ENCODE measurements at places on chromosomes 16 and 17.

- peak; percentile 47 for DNase-seq
These were observed 14.9 kb upstream of the CBFB start for GRCh38 chr16:67013823-67014633.

- peak; percentile 48 for DNase-seq
These were observed 723 bp downstream of the TRIM37 start for GRCh38 chr17:59105852-59106462.

DNA sequence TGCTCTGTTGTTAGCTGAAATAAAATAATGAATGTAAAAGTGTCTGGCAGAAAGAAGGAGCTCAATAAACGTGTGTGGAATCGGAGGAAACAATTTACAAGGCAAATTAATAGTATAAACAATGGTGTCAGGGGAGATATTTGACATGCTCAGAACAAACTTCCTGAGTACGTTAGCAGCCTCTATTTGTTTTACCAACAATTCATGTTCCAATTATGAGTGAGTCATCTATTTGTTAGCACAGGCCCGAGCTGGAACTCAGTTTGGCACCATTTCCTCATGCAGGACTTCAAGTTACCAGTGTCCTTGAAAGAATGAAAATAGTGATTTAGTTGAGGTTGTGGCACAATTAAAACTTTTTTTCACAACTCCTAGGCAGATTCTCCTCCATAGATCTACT is 9.1 kb downstream of the ASIC2 start:
- DNase-seq, result peak; percentile 45

- DNase-seq, result no peak
These were observed 456 bp downstream of the SMURF2 start for GRCh38 chr17:64661726-64661975.

DNA sequence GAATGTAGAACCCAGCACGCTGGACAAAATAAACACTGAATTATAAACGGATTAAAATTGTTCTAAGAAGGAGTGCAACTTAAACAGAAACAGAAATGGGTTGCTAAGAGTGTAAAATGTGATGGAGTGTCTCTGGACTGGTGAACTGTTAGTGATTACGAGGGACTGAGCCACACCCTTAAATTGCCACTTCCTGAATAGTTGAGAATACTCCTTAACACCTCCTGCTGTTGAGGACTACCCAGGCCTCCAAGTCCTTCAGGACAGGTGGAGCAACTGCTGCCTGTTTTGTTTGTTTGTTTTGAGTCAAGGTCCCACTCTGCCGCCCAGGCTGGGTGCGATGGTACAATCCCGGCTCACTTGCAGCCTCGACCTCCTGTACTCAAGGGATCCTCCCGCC is 25.8 kb upstream of the IRF8 start:
- DNase-seq, result no peak

DNA sequence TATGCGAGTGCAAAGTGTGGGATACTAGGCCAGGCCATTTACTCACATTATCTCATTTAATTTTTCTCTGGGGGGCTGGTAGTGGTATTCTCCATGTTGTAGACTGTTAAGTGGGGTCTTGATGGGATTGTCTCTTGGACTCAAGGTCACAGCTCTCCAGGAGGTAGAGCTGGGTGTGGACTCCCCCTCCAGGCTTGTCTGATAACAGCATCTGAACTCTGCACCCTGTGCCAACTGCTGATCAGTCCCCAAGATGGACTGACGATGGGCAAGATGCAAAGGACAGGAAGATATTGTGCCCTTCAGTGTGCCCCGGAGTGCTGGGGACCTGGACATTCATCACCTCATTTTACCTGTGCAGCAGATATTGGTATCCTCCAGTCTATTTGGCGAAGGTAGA is 147.8 kb downstream of the MSI2 start:
- no peak for DNase-seq

- DNase-seq, result no peak
These were observed 40.5 kb downstream of the FTO start for GRCh38 chr16:53744449-53744848.

DNA sequence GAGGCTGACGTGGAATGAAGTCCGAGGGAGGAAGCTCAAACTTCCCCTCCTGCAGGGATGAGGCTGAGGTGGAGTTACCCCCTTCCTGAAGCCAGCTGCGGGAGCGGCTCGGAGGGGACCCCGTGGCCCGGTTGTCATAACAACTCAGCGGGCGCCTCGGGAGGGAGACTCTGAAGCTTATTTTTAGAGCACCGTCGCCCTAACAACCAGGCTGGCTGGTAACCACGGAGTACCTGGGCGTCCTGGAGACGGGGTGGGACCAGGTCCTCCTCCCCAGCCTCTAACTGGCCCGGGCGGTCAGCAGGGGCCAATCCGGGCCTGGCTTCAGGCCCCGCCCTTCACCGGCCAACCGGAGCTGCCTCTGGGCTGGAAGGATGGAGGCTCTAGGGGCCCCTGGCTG is 27.7 kb downstream of the NECAB2 start:
- no peak for DNase-seq

DNA sequence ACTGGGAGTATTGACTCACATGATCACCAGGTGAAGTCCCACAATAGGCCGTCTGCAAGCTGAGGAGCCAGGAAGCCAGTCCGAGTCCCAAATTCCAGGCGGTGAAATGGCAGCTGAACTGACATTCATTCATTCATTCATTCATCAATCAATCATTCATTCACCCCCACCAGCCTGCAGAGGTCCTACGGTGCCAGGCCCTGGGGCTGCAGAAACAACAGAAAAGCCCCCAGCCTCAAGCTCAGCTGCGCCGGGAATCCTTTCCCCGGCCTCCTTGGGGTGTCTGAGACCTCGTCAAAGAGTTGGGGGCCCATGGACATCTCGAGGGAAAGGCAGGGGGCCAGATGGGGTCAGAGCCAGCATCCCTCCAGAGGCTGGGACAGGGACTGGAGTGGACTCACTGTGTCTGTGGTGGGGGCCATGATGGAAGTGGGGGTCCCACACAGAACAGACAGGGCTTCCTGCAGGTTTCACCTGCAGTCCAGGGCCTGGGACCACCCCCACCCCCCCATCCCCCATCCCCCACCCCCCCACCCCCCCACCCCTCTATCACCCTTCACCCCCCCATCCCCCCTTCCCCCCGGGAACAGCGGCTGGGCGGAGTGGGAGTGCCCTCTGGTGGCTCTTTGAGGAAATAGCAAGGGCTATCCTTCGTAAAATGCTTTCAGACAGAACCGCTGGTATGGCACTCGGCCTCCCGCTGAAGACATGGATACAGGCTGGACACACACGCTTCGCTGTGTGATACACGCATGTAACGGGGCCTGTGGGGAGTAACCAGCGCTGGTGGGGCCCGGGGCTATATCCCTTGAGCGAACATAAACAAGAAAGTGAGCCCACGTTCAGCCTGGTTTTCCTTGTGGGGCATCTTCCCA is 8.5 kb upstream of the ZC3H18 start:
- DNase-seq, result no peak

- no peak for DNase-seq
These were observed 12.1 kb downstream of the ZFP1 start for GRCh38 chr16:75160386-75160785.

- DNase-seq, result no peak
These were observed 19.2 kb downstream of the RAI1 start for GRCh38 chr17:17700251-17700969.

GRCh38 chr16:71537643-71538042 is 11.4 kb downstream of the CHST4 start:
- peak; percentile 41 for DNase-seq

GRCh38 chr16:81094771-81095251 is 1.4 kb downstream of the GCSH start:
- DNase-seq, result no peak

GRCh38 chr16:10554569-10554968 is 25.8 kb downstream of the EMP2 start:
- DNase-seq, result no peak

GRCh38 chr16:78551487-78552085 is 452.1 kb downstream of the WWOX start:
- no peak for DNase-seq

DNA sequence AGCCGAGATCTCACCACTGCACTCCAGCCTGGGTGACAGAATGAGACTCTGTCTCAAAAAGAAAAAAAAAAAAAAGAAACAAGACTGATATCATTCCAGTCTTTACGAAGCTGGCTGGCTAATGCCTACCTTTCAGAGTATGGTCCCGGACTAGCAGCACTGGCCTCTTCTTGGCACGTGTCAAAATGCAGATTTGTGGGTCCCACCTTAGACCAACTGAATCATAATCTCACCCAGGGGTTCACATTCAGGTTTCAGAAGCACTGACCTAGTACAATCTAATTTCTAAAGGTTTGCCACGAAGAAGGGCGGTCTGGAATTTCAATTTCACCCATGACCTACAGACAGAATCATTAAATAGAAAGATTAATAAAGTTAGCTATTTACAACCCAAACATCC is 43.4 kb upstream of the GRIN2A start:
- DNase-seq, result no peak

DNA sequence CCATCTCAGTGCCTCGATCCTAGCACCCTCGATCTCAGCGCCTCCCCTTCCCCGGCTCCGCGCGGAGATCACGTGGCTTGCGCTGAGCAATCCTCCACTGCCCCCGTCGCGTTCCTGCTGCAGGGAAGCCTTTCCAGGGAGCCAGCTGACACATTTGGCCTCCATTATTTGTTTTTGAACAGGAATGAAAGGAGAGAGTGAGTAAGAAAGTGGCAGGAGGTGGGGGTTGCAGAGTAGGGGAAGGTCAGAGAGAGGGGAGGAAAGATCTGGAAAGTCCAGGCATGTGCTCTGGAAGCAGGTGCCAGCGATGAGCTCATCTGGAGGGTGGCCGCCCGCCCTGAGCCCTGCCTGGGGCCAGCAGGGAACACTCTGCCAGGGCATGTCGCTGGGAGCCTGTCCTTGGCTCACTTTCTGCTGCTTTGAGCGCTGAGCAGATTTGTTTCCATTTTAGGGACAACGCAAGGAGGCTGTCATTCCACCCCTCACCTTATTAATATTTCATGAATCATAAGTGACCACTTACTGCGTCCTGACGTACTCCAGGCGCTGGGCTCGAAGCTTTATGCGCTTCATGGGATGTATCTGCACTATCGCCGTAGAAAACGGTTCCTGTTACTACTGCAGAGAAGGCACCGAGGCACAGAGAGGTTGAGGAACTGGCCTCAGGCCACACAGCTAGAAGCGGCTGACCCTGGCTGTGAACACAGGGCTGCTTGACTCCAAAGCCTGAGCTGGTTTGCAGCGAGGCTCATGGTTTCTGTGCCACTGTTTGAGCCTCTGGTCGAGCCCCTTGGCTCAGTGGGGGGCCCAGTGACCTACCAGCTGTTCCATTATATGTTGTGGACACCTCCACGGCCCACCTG is 283.1 kb downstream of the SEC14L1 start:
- peak; percentile 73 for DNase-seq

DNA sequence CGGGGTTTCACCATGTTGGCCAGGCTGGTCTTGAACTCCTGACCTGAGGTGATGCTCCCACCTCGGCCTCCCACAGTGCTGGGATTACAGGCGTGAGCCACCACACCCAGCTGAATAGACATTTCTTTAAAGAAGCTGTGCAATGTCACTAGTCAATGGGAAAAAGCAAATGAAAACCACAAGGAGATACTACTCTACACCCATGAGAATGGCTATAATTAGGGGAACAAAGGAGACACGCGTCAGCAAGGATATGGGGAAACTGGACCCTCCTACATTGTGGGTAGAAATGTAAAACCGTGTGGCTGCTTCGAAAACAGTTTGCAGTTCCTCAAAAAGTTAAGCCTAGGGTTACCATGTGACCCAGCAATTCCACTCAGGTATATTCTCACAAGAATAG is 103.4 kb downstream of the VPS53 start:
- no peak for DNase-seq

DNA sequence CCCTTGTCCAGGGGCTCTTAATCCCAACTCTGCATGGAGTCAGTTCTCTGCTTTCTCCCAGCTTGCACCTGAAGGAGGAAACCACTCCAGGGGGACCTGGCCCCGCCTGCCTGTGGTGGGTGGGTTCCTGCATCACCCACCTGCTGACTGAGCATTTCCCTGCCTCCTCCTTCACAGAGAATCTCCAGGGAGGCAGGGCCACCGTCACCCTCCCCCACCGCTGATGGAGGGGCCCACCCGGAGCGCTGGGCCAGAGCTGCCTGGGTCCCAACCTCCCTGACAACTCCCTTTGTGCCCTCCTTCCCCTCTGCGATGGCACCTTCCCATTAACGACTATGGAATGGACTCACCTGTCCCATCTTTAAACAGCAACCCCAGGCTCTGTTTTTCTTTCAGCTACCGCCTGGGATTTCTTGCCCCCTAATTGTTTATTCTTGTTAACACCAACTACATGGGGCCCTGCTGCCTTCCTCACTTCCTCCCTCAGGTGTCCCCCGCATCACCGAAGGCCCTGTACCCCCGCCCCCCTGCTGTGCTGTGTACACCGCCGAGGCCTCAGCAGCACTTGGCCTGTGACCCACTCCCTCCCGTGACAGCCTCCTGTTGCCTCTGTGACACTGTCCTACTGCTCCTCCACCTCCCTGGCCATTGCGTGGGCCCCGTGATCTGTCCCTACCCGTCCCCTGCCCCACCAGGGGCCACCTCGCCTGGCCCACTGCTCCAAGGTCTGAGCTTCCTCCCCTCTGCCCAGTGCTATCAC is 842 bp upstream of the TEDC2 start:
- no peak for DNase-seq

GRCh38 chr16:51542981-51543815 is 392.1 kb upstream of the SALL1 start:
- DNase-seq, result no peak

- DNase-seq, result no peak
These were observed 662.0 kb downstream of the WWOX start for GRCh38 chr16:78761427-78761826.

GRCh38 chr17:50710025-50710424 is 2.3 kb upstream of the ANKRD40 start:
- DNase-seq, result no peak

DNA sequence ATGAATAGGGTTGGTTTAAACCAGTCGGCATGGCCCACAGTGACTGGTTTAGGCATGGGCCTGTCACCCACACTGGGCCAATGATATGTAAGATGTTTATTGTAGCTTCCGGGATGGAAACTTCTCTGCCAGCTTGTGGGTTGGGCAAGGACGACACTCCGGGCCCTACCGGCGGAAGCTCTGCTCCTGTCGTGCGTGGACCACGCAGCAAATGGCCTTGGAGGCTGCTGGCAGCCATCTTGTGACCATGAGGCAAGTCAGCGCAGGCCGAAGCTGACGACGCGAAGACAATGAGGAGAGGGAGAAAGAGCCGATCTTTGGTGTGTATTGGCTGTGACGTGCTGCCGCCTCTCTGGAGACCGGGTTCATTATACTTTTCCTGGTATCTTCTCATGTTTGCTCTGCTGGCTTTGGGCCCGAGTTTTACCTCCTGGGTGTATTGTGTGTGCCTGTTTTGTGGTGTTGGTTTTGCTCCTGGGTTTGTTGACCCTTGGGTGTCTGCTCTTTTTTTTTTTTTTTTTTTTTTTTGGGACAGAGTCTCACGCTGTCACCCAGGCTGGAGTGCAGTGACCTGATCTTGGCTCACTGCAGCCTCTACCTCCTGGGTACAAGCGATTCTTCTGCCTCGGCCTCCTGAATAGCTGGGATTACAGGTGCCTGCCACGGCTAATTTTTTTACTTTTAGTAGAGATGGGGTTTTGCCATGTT is 15.4 kb downstream of the SLC25A10 start:
- no peak for DNase-seq

GRCh38 chr17:57255182-57255775 is 1.0 kb upstream of the MSI2 start:
- no peak for DNase-seq

GRCh38 chr17:56834380-56835263 is 671 bp downstream of the DGKE start:
- DNase-seq, result no peak

- DNase-seq, result no peak
These were observed 16.5 kb downstream of the TENT4B start for GRCh38 chr16:50169555-50170096.
